Mammary epithelial cell (primary cell): ENCODE measurements at places on chromosomes 7 and 10. TPM values are rescaled to one million over a fixed set of nuclear protein-coding genes. Genes with fewer than 3 reads are reported as not detected.

The CPA5 gene
- polyA plus RNA-seq, result 0.75 TPM

The FAM25C gene
- polyA plus RNA-seq, result 1.1 TPM

The GPR146 gene
- polyA plus RNA-seq, result 1.4 TPM

The NPFFR1 gene
- 0.01 TPM for polyA plus RNA-seq

The CALML3 gene
- 42.3 TPM for polyA plus RNA-seq

The PIP gene
- not detected for polyA plus RNA-seq

The DGKI gene
- polyA plus RNA-seq, result 0.03 TPM

The ZNF736 gene
- polyA plus RNA-seq, result 0.99 TPM

The C10orf143 gene
- 0.69 TPM for polyA plus RNA-seq
